Urinary bladder (tissue), 4 donors: ENCODE measurements at places on chromosomes 13 and 19. TPM values are rescaled to one million over a fixed set of nuclear protein-coding genes. Genes with fewer than 3 reads are reported as not detected.

GRCh38 chr19:35357867-35358573, at the start of gene FFAR3:
FFAR3 (plus strand) TSS chr19:35358460; CDS start chr19:35358891, 431 bp downstream.
- DNase-seq = no peak

DNA sequence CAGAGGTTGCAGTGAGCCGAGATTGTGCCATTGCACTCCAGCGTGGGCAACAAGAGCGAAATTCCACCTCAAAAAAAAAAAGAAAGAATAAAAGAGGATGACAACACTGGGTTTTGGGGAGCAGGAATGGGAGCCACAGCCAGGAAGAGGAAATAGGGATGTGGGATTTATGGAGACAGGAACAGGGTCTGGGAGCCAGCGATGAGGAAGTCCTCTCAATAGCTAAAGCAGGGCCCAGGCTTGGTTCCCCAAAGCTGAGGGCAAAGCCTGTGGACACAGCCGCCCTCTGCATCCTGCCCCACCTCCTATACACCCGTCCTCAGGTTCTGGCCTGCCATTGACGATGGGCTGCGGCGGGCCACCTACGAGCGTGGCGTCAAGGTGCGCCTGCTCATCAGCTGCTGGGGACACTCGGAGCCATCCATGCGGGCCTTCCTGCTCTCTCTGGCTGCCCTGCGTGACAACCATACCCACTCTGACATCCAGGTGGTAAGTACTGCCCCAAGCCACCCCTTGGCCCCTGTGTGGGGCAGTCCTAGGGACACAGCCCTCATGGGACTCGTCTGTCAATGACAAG, 13.6 kb downstream of the HIPK4 start:
- no peak for DNase-seq

DNA sequence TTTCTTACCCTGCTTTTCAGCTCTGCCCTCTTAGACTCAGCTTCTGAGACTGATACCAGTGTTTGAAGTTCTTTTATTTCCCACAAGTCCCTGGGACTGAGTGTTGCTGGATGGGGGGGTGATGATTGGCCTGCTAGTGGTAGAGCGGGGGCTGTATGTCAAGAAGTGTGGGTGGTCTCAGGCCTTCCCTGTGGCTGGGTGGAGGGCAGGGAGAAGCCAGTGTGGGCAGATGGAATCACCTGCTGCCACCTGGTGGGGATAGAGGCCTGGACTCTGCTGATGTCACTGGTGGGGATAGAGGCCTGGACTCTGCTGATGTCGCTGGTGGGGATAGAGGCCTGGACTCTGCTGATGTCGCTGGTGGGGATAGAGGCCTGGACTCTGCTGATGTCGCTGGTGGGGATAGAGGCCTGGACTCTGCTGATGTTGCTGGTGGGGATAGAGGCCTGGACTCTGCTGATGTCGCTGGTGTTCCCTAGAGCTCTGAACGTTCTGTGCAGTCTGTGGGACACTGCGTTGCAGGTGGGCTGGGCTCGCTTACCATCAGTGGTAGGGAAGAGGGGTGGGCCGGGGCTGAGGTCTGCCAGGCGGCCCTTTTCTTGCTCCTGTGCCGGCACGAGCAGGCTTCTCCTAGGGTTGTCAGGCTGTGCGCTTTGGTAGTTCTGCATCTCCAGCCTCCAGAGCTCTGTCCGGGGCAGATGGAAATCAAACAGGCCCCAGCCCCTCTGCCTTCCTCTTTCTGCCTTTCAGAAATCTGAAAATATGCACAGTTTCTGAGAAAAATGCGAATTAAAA, 101.3 kb downstream of the ARHGEF7 start:
- no peak for DNase-seq

DNA sequence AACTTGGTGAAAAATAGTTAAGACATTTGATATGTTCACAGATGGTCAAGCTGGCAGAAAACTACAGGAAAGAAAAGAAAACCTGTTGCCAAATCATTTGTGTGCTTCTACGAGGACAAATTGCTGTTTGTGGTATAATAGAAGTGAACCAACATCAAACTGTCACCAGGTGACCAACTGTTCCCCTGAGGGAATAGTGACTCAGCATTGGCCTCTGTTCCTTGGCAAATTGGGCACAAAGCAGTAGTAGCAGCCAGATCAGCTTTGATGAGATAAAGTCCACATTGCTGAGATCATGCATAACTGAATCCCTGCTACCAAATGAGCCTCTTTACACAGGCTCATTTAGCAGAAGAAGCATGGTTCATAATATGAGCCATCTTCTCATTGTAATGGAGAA, 103.5 kb downstream of the POSTN start:
- no peak for DNase-seq

GRCh38 chr13:95002126-95002525, 289.8 kb upstream of the SOX21 start:
- DNase-seq = no peak

GRCh38 chr13:25732111-25732865, 319.5 kb downstream of the SHISA2 start:
- no peak for DNase-seq

DNA sequence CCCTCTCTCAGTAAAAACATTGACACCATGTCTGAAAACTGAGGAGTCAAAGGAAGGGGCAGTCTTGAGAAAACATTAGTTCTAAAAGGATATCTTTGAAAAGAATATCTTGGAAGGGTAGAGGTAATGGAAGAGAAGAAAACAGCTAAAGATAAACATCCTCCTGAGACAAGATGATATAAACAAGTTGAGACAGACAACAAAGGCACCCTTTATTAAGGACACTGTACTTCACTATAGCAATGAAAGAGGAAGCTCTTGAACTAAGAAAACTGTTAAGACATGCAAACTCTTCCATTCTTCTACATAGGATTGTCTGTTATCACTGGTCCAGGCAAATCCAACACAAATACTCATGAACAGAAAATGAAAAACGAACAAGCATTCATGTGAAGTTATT, 46.3 kb downstream of the MTMR6 start:
- no peak for DNase-seq

DNA sequence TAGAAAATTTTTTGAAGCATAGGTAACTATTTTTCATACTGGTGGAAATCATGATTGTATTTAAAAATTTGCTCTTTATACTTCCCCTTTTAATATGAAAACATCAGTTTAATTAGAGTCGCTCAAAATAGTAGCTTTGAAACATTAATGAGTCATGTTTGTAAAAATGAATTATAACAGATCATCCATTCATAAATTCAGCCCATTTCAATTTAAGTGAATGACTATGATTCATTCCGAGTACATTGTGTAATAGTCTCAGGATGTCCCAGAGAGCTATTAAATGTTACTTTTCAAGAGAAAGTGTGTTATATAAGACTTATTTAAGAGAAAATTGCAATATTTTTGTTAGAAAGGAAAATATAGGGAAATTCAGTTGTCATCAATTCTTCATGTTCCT, 111.0 kb downstream of the FNDC3A start:
- no peak for DNase-seq

GRCh38 chr13:74751739-74752138, 617.5 kb upstream of the KLF12 start:
- DNase-seq = no peak

DNA sequence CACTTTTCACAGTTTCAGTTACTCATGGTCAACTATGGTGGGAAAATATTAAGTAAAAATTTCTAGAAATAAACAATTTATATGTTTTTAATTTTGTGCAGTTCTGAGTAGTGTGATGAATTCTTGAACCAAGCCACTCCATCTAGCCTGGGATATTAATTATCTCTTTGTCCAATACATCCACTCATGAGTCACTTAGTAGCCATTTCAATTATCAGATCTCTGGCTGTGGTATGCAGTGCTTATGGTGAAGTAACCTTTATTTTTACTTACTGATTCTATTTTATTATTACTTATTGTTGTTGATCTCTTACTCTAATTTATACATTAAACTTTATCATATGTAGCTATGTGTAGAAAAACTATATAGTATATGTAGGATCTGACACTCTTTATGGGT, 128.9 kb upstream of the KLHL1 start:
- no peak for DNase-seq

GRCh38 chr13:100883453-100883852, 208.9 kb upstream of the TMTC4 start:
- no peak for DNase-seq

- no peak for DNase-seq
Observed at GRCh38 chr19:48596679-48597465, 9.7 kb upstream of the SPACA4 start.

- no peak for DNase-seq
Observed at GRCh38 chr13:111384441-111385182, 64.2 kb downstream of the TEX29 start.

- DNase-seq = no peak
Observed at GRCh38 chr13:91894316-91894715, 495.9 kb downstream of the GPC5 start.

GRCh38 chr19:35539314-35539713, 6.1 kb downstream of the GAPDHS start:
- DNase-seq = no peak

- no peak for DNase-seq
Observed at GRCh38 chr13:95327190-95327589, 25.9 kb upstream of the ABCC4 start.

GRCh38 chr13:77521595-77522367, 13.7 kb upstream of the SCEL start:
- DNase-seq = no peak

DNA sequence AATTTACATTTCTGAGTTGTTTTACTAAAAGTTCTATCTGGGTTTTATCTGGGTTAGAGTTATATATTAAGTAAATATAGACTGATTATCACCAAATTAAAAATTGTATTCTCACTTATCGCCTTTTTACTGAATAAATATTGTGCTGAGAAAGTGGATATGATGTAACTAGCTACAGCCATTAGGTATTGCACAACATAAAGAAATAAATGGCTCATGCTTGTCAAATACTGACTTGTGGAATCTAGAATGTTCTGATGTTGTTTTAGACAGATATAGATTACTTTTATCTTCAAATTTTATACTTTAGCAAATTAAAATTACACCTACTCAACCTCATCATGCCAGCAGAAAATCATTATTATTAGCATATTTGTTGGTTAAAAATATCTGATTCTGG, 1277.1 kb upstream of the MIR17HG start:
- no peak for DNase-seq

GRCh38 chr13:86562866-86563265, 763.6 kb upstream of the SLITRK6 start:
- DNase-seq = no peak

DNA sequence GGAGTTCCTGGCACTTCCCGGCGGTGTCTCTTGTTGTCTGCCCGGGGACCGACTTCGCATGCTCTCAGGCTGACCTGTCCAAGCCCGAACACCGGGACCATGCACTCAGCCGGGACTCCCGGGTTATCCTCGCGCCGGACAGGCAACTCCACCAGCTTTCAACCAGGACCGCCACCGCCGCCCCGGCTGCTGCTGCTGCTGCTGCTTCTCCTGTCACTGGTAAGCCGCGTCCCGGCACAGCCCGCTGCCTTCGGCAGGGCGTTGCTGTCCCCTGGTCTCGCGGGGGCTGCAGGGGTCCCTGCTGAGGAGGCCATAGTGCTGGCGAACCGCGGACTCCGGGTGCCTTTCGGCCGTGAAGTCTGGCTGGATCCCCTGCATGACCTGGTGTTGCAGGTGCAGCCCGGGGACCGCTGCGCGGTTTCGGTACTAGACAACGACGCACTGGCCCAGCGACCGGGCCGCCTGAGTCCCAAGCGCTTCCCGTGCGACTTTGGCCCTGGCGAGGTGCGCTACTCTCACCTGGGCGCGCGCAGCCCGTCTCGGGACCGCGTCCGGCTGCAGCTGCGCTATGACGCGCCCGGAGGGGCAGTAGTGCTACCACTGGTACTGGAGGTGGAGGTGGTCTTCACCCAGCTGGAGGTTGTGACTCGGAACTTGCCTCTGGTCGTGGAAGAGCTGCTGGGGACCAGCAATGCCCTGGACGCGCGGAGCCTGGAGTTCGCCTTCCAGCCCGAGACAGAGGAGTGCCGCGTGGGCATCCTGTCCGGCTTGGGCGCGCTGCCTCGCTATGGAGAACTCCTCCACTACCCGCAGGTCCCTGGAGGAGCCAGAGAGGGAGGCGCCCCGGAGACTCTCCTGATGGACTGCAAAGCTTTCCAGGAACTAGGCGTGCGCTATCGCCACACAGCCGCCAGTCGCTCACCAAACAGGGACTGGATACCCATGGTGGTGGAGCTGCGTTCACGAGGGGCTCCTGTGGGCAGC, 661 bp downstream of the FREM2 start:
- DNase-seq = no peak

DNA sequence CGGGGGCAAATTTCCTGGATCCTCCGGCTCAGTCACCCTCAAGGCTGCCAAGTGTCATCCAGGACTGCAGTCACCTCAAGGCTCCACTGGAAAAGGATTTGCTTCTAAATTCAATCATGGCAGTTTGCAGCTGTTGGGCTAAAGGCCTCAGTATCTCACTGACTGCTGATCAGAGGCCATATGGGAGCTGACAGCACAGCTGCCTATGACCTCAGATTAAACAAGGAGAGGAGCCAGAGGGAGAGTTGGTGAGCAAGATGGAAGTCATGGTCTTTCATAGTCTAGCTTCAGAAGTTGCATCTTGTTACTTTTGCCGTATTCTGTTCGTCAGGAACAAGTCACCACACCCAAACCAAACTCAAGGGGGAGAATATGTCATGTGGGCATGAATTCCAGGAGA, 849.7 kb downstream of the UQCRFS1 start:
- no peak for DNase-seq

DNA sequence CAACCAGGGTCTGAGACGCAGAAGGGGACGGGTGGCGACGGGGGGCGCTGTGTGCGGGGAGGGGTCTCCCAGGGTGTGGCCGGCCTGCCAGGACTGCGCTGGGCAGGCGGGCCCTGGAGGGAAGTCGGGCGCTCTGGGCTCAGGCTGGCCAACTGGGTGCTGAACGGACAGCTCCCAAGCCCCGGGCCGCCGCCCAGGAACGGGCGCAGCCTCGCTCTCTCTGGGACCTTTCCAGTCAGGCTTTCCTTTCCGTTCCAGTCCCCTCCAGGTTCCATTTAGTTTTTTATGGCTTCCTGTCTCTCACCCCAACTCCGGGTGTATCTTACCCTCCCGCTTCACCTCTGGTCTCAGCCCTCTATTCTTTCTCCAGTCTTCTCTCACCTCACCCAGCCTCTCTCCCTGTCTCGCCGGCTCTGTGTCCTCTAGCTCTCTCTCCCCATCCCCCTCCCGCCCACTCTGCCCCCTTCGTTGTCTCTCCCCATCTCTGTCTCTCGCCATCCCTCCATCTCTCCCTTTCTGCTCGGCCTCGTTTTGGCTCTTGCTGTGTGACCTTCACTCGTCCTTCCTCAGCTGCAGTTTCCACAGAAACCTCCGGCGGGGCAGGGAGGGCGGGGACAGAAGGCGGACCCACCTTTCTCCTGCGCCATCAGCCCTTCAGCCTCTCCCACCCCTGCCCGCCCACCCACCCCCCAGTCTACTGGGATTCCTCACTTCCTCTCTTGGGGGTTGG, 3.3 kb upstream of the ATP1A3 start:
- DNase-seq = no peak

CALR3 gene
- not detected for polyA plus RNA-seq

ZNF329 gene
- polyA plus RNA-seq = 9.4 TPM

LYPD3 gene
- 7.7 TPM for polyA plus RNA-seq

RPL36 gene
- 1,053 TPM for polyA plus RNA-seq

NCR1 gene
- 0.13 TPM for polyA plus RNA-seq

ZNF296 gene
- 0.65 TPM for polyA plus RNA-seq

SYCN gene
- polyA plus RNA-seq = not detected

SIGLEC14 gene
- polyA plus RNA-seq = 4.4 TPM

TMEM255B gene
- 17.5 TPM for polyA plus RNA-seq
